ENCODE measurements at places on chromosomes 3 and 15.

DNA sequence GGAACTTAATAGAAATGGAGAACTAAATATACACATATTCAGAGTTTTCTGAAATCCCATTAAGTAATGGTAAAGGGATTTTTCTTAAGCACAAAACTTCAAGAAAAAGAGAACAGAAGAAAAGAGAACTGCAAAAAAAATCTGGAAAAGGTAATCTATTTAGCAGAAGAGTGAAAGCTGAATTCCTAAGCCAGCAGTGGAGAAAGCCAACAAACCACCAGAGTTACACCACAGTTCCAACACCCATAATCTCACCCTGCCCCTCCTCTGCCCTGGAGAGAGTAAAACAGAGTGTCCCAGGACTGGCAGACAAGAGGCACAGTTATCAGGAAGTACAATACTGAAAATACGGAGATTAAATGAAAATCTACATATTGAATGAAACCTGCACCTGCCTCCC is 29.4 kb downstream of the TP53BP1 start:
- no peak for DNase-seq

- DNase-seq = no peak
These were observed 243.9 kb downstream of the ZBTB20 start for GRCh38 chr3:114903213-114903612.

- DNase-seq = no peak
These were observed 26.4 kb downstream of the RTF1 start for GRCh38 chr15:41443275-41443674.

GRCh38 chr3:123444023-123444422 is 4.9 kb downstream of the ADCY5 start:
- DNase-seq = peak; percentile 40

DNA sequence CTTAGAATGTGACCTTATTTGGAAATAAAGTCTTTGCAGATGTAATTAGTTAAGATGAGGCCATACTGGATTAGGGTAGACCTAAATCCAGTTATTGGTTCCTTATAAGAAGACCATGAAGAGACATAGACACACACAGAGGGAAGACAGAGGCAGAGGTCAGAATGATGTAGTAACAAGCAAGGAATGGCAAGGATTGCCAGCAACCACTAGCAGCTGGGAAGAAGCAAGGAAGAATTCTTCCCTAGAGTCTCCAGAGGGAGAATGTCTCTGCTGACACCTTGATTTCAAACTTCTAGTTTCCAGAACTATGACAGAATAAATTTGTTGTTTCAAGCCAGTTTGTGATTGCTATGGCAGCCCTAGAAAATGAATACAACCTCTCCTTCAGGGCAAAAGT is 116.7 kb downstream of the WDR76 start:
- DNase-seq = no peak

- no peak for DNase-seq
These were observed 70.9 kb downstream of the CHAC1 start for GRCh38 chr15:41024131-41024530.

GRCh38 chr3:189580190-189580589 is 51.0 kb upstream of the TP63 start:
- DNase-seq = no peak

DNA sequence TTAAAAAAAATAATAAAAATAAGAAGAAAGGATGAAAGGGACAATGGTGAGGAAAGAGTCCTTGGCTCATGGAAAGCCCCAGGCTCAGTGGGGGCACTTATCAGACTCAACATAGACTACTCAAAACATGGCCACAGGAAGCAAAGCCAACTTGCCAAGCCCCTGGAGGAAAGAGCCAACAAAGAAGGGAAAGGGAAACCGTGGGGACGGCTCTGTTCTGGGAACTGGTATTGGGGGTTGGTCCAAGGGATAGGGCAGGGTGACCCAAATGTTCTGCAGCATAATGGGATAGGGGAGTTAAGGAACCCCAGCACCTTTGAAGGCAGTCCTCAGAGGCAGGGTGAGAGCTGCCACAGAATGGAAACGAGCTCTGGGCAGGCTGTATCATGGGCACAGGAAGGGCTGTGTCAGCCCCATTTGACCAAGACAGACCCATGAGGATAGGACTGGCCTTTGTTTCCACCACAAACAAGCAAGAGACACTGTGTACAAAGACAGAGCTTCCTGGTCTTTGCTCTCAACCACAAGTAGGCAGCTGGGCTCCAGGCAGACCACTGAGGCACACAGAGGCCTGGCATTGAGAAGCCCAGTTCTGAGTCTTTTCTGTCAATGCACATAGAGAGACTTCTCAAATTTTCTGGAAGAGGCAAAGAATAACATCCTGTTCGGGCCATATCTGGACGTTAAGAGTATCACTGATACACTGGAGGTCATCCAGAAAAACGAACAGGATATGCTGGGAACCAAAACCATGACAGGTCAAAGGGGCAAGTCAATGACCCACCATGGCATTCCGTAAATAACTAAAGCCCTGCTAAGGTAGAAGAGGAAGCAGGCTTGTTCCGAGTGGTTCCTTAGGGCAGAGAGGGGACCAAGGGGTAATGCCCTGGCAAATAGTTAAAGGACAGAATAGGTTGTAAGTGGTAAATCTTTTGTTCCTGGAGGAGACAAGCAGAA is 10.6 kb upstream of the SEMA7A start:
- no peak for DNase-seq

GRCh38 chr15:60353245-60353920 is 44.4 kb downstream of the ANXA2 start:
- DNase-seq = no peak

- no peak for DNase-seq
These were observed 87.0 kb upstream of the BOC start for GRCh38 chr3:113124256-113124830.

- DNase-seq = no peak
These were observed 214.5 kb downstream of the MTHFS start for GRCh38 chr15:79682285-79682684.

DNA sequence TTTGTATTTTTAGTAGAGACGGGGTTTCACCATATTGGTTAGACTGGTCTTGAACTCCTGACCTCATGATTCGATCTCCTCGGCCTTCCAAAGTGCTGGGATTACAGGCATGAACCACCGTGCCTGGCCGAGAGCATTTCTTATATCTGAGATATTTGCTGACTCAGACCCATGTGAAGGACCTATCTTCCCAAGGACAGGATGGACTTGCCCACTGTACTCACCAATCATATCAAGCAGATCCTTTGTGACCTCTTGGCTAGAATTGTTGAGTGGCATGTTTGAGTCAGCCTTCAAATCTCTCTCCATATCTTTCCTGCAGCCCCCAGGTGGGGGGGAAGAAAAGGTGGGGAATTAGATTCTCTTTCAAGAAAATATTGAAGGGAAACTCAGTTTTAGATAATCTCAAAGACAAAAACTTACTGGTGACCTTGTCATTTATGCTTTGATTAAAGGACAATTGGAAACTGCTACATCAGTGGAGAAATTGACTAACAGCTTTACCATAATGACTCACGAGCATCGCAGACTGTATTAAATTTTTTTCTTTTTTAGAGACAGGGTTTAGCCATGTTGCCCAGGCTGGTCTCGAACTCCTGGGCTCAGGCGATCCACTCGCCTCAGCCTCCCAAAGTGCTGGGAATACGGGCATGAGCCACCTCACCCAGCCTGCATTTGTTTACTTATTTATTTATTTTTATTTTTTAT is 3.1 kb downstream of the C3orf62 start:
- DNase-seq = no peak

GRCh38 chr15:85033148-85033547 is 51.5 kb downstream of the PDE8A start:
- no peak for DNase-seq

DNA sequence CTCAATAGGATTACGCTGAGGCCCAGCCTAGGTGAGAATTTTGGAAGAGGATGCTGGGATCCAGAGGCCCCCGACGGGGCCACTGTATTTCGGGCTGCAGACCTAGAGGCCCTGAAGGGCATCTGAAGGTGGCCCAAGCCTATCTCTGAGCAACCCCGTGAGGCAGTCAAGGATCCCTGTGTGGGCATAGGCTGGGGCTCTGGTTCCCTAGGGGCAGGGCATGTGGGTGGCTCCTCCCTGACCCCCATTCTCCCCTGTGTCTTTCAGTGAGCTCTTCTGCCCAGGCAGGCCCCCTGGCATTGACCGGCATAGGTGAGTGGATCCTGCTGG is 216.0 kb downstream of the SNRPN start:
- DNase-seq = no peak

DNA sequence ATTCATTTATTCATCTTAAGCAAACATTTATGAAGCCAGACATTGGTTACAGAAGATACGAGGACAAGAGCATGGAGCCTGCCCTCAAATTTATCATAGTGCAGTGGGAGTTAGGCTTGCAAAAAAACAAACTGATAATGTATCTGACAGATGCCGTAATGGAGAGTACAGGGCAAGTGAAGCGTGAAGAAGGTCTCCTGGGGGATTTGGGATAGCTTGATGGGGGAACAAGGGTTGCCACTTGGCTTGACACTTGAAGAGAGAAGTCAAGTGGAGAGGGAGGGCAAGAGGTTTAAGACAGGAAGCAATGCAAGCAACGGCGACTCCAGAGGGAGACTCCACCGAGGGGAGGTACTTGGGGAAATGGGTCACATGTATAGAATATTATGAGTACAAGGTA is 129.3 kb downstream of the SSR3 start:
- no peak for DNase-seq

- DNase-seq = no peak
These were observed 38.0 kb downstream of the SEMA3G start for GRCh38 chr3:52406791-52407510.

- DNase-seq = peak; percentile 5
These were observed 1.1 kb upstream of the SPTBN5 start for GRCh38 chr15:41894791-41895463.

DNA sequence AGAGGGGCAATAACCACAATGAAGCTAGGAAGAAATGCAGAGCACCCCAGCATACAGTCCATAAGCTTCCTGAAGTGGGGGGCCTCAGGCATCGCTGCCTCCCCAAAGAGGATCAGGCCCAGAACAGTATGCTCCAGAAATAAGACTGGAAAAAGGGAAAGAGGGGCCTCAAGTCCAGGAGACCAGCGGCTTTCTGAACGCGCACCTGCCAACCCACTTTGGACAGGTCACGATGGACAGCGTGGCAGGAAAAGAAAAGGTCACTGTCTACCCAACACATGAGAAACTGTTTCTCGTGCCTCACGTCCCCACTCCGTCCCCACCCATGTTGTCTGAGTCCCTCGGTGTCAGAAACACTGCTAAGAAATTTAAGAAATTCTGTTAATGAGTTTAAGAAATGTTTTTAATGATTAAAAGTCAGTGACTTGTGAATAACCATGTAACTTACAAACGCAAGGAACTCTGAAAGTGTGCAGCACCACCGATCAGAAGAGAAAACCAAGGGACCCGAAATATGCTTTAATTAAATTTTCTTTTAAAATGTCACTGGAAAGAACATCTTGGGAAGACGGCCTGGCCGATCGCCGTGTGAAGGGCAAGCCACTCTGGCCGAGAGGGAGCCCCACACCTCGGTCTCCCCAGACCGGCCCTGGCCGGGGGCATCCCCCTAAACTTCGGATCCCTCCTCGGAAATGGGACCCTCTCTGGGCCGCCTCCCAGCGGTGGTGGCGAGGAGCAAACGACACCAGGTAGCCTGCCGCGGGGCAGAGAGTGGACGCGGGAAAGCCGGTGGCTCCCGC is 1.7 kb upstream of the PPARG start:
- DNase-seq = no peak

GRCh38 chr3:89238846-89239245 is 131.4 kb downstream of the EPHA3 start:
- DNase-seq = no peak

- no peak for DNase-seq
These were observed 50.0 kb upstream of the ZNF280D start for GRCh38 chr15:56783156-56783856.

DNA sequence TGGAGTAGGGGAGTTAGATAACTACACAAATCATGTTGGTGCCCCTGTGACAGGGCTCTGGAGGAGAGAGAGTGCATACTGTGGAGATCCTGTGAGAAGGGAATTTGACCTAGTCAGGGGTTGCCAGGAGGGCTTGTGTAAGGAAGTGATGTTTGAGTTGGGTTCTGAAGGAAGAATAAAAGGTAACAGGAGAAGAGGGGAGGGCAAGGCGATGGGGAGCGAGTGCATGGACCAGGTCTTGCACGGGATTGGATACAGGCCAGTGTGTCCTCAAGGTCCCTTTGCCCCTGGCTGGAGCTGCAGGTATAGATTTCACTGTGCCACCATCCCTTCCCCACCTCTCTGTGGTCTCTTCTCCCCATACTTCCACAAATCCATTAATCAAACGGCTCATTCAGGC is 83.9 kb downstream of the RGMA start:
- DNase-seq = no peak

DNA sequence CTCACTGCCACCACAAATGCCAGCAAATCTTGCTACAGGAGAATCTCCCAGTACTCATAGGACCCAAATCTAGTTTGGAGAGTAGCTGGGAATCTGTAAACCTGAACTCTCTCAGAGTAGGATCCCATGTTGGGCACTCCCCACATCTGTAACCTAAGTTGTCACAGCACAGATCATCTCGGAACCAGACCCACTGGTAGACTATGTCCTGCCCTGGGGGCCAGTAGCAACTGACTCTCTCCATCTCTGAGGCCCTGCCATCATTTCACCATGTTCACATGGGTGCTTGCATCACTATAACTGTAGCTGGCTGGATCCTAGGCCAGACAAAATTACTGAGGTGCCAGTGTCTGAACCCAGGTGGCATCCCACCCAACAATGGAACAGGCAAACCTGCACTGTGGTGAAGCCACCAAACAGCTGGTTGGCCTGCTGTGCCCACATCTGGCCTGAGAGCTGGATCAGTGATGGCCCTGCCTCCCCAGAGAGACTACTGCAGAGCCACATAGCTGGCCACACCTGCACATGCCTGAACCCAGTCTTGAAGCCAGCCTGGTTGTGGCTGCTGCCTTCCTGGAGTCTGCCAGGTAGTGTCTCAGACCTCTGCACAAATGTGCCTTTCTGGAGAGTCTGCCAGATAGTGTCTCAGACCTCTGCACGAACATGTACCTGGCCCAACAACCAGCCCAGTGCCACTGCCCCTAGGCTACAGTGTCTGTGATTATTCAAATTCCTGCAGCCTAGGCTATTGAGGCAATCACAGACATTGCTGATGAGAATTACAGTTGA is 82.0 kb downstream of the ISL2 start:
- DNase-seq = no peak

- no peak for DNase-seq
These were observed 106.6 kb downstream of the PIK3R4 start for GRCh38 chr3:130640027-130640426.

DNA sequence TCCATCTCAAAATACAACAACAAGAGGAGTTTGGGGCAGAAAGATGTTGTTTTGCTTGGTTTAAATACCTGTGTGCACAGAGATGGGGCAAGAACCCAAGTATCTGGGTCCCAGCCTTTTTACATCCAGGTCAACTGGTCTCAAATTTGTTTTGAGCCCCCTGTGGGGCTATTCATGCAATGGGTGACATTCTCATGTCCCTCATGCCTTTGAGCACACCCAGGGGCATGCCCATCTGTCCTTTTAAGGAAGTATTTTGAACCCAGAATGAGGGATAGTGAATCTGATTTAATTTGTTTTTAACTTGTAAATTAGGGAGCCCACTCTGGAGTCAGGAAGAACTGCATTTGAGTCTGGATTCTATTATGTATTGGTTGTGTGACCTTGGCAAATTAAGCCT is 14.8 kb downstream of the ABCF3 start:
- DNase-seq = no peak

GRCh38 chr3:50193286-50193685 is 1.9 kb downstream of the GNAT1 start:
- DNase-seq = no peak
